ENCODE measurements at places on chromosomes 11 and 22.

GRCh38 chr11:118610225-118610772, 2.9 kb downstream of the PHLDB1 start:
- DNase-seq: peak; percentile 21

- no peak for DNase-seq
These were observed 8.3 kb downstream of the FXYD2 start for GRCh38 chr11:117816151-117816741.

GRCh38 chr22:28269277-28269676, 350.2 kb upstream of the PITPNB start:
- DNase-seq: no peak

DNA sequence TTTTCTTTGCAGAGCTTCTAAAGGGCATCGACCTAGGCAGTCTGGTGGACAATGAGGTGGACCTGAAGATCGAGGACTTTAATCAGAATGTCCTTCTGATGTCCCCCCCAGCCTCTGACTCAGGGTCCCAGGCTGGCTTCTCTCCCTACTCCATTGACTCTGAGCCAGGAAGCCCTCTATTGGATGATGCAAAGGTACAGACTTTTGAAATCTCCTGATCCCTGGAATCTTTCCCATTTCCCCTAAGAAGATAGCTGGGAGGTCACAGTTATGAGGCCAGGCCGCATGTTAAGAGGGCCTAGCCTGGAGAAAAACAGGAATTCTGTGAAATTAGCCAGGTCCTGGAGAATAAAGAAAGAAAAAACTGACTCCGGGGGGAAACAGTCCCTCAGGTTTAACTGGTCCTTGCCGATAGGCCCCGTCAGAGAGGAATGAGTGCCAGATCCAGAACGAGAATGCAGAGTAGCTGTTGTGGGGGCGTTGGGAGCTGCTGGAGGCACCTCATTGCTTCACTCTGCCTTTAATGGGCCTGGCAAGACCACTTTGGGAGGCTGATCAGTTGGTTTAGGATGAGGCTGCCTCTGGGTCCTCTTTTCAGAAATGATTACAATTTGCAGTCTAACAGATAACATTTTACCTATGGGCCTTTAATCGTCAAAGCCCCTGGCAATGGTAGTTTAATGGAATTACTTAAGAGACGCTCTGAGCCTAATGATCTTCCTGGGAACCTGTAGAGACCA, 39.2 kb downstream of the SHISA8 start:
- DNase-seq: no peak

DNA sequence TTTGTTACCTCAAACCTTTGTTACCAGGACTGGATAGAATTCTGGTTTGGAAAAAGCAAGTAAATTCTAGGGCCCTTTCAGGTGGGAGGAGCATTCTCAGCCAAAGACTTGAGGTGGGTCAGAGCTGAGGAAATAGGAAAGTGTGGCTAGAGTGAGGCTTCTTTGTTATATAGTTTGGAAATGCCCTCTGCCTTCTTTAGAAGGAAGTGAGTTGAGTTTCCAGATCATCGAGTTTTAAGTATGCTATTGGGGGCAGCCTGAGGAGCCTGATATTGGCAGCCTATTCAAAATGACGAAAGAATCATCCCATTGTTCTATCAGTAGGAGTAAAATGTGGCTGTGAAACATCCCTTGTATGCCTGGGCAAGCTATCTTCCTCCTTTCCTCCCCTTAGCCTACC, 134.1 kb downstream of the ARHGAP42 start:
- DNase-seq: no peak

- no peak for DNase-seq
These were observed 59.8 kb downstream of the LUZP2 start for GRCh38 chr11:24556693-24557092.

DNA sequence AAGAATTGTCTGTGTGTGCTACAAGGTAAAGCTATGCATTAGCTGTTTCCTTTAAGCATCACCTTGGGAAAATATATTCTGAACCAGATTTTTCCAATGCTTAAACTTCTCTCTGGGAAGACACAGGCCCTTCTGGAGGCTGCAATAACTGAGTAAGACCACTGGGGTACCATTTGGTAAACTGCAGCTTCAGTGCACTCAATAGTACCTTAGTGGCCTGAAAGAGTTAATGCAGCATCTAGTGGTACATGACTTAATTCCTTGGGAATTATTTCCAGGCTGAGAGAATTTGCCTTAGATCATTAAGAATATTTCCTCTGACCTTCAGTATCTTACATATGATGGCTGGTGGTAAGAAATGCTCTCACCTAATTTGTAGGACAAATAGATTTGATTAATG, 727.4 kb downstream of the DLG2 start:
- no peak for DNase-seq

- DNase-seq: peak; percentile 21
These were observed at the start of gene SLC43A1 for GRCh38 chr11:57515332-57516060. TSS of gene SLC43A1 (minus strand) at chr11:57515702. CDS start at chr11:57514111, 1,591 bp downstream.

DNA sequence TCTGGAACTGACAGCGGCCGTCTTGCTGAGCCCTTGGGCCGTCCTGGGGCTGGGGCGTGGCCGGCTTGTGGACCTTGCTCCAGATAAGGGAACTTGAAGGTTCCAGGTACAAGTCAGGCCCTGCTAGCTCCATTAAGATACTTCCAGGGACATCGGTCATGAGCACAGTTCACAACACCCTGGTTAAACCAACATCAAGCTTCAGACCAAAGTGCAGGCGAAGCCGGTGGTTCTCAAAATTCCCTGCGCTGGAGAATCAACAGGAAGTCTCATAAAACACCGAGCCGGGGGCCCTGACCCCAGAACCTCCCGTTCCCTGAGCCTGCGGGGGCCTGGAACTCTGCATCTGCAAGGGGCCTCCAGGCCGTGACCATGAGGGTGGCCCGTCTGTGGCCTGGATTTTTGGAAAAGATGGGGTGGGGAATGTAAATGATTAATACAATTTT, 1043.8 kb downstream of the BRD1 start:
- no peak for DNase-seq

GRCh38 chr11:6968816-6969215, 42.6 kb downstream of the ZNF215 start:
- no peak for DNase-seq

- no peak for DNase-seq
These were observed 251.8 kb downstream of the KIRREL3 start for GRCh38 chr11:126748793-126749192.

DNA sequence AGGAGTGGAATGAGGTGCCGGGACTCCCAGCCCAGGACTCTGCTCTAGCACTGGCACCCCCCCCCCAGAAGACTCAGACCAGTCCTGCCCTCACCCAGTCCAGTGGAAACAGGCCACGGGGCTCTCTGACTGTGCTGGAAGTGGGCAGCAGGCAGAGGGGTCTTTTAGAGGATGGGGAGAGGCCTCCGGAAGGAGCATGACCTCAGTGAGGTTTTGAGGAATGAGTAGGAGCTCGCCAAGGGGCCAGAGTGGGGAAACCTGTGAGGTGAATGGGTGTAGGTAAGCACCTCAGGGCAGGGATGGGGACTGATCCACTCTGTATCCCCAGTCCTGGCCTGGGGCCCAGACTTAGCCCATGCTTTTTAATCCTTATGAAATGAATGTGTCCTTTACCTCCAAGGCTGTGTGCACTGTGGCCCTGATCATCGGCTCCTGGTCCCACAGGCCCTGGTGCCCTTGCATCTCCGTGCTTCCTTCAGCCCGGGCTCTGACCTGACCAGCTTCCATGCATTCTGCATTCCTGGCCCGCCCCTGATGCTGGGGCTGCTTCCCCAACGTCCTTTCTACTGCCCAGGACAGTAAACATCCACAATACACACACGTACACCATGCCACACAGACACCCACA, 24.4 kb upstream of the RFPL3 start:
- no peak for DNase-seq

GRCh38 chr11:8719211-8719649, 36.6 kb downstream of the RPL27A start:
- no peak for DNase-seq

DNA sequence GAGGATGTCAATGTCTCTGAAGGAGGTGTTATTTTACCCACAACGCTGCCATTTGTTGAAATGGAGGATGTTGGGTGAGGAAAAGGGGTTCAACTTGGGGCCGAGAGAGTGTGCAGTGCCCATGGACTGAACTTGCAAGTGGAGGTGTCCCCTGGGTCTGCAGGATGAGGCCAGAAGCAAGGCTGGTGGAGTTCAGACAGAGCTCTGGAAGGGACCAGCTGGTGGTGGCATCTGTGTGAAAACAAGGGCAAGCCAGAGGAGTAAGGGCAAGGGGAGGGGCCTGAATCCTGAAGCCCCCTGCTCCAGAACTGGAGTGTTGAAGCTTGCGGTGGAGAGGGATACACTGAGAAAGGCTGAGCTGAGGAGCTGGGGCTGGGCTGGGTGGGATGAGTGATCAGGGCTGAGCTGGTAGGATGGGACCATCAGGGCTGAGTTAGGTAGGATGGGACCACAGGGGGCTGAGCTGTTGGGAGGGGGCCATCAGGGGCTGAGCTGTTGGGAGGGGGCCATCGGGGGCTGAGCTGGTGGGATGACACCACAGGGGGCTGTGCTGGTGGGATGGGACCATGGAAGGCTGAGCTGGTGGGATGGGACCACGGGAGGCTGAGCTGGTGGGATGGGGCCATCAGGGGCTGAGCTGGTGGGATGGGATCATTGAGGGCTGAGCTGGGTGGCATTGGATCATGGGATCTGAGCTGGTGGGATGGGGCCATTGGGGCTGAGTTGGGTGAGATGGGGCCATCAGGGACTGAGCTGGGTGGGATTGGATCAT, 13.4 kb upstream of the CTSD start:
- DNase-seq: no peak
